ENCODE measurements at places on chromosomes 5 and 9.

- DNase-seq, result no peak
Measured at GRCh38 chr5:160547061-160547460, 125.4 kb downstream of the PTTG1 start.

DNA sequence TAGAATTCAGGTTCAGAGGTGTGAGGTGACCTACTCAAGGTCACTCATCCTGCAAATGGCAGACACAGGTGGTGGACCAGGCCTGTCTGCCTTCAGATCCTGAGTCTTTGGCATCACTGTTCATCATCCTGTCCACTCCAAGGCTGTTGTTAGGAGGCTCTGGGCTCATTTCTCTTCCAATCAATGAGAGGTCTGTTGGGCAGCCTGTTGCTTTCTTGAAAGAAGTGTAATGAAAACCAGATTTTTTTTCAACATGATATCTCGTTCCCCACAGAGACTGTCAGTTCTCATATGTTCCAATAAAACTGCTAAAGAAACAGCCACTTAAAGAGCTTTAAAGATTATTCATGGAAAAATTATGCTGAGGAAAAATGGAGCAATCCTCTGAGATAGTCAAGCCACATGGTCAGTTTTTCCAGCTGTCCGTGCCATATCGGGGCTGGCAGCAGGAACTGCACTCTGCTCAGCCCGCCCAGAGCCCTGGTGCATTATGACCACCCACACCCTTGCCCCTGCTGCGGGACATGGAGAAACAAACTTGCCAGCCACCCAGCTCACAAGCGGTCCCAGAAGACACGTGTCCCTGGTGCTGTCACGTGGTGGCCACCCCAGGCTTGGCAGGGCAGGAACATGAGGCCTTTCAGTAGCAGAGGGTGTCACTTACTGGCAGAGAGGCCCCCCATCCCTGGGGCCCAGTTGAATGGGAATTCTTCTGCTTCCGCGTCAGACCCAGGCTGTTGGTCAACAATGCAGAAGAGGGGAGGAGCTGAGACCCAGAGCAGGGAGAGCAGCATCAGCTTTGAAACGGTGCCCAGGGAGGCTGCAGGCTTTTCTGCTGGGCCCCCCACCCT is 63.7 kb upstream of the ANGPTL2 start:
- no peak for DNase-seq

- DNase-seq, result no peak
Measured at GRCh38 chr9:137083394-137084004, 3.3 kb upstream of the MAN1B1 start.

DNA sequence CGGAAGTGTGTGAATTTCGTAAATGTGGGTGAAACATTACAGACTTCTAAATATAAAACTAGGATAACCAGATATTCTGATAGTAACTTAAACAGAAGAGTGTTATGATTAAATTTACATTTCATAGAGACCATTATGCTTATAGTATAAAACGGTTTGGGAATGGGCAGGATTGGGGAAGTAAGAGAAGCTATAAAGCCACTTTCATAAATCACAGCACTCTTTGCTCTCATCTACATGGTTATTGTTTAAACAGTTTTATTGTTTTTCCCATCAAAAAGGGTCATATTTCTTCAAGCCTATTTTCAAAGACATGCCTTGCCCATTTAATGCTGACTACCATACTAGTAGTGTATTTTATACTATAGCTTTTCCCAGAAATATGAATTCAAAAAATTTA is 9.2 kb downstream of the ZFR start:
- DNase-seq, result no peak

DNA sequence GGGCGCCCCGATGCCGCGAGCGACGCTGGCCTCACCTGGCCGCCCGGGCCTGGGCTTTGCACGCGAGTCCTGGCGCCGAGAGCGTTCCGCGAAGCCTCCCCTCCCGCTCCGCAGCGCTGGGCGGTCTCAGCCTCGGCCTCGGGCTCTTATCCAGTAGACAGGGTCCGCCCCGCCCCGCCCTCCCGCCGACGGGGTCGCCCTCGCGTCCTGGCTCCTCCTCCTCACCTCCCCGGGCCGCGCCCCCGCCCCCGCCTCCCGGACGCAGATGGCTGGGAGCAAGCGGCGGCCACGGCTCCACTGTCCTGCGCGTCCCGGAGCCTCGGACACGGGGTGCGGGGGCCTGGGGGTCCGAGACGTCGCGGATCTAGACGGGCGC is at the start of gene SLC6A3:
Gene SLC6A3, minus strand, starts transcription at position 128 of the 376 bp plus-strand sequence. CDS start 2,243 bp downstream, outside the sequence.
- no peak for DNase-seq

DNA sequence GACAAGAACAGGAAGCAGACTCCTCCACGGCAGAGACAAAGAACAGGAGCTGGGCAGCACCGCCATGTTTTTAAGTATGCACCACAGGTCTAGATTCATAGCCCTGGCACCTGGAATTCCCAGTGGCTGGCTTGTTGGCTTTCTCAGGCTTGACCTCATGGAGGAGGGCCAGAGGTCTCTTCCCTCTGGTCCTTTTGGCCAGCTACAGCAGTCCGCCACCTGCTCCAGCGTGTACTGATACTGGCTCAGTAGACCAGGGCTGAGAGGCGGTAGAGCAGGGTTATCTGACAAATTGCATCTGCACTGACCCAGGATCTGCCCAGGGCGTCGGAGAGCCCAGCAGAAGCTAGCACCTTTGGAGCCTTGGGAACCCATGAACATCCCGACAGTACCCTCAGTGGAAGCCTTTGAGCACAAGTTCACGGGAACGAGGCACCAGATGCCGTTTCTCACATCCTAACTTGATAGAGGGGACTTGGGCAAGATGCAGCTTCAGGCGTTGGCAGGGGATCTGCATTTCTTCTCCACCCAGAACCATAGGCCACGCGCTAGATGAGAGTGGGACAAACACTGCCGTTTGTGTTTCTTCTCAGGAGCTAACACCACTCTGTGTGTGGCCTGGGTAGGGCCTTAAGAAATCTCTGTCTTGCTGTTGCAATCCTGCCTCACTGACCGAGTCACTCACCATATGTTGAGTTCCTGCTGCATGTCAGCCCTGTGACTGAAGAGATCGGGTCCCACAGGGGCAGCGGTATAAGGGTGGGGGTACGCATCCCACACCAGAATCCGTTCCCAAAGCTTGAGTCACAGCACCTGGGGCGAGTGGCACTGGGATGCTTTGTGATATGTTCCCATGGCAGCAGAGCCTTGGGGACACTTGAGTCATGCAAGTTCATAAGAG is 90.3 kb upstream of the OTULINL start:
- DNase-seq, result no peak

- DNase-seq, result no peak
Measured at GRCh38 chr5:153116916-153117315, 373.6 kb upstream of the GRIA1 start.

DNA sequence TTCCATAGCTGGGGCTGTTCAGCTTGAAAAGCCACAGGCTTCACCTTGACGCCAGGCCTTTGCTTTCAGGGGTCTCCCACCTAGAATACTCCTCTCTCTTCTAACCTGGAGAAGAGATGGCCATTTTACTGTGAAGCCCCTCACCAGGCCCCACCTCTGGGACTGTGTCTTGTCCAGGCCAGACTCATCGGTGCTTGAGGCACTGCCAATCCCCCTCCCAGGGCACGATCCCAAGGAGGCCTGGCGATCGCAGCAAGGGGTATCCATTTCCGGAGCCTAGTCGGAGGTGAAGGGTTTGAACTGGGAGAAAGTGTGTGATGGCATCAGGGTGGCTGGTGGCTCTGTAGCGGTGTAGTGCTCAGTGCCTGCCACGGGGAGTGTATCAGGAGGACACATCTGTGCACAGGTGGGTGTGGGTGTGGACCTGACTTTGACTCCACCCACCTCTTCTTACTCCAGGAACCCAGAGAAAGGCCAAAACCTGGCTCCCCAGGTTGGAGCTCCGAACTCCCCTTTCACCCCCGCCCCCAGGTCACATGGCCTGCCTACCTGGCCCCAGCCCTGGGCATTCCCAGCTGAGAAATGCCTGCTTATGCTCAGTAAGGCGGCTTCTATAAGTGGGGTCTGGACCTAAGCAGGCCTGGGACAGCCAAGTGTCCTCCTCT is 27.4 kb upstream of the ENHO start:
- DNase-seq, result no peak

- DNase-seq, result peak; percentile 60
Measured at GRCh38 chr5:134371834-134372340, 518 bp downstream of the UBE2B start.

DNA sequence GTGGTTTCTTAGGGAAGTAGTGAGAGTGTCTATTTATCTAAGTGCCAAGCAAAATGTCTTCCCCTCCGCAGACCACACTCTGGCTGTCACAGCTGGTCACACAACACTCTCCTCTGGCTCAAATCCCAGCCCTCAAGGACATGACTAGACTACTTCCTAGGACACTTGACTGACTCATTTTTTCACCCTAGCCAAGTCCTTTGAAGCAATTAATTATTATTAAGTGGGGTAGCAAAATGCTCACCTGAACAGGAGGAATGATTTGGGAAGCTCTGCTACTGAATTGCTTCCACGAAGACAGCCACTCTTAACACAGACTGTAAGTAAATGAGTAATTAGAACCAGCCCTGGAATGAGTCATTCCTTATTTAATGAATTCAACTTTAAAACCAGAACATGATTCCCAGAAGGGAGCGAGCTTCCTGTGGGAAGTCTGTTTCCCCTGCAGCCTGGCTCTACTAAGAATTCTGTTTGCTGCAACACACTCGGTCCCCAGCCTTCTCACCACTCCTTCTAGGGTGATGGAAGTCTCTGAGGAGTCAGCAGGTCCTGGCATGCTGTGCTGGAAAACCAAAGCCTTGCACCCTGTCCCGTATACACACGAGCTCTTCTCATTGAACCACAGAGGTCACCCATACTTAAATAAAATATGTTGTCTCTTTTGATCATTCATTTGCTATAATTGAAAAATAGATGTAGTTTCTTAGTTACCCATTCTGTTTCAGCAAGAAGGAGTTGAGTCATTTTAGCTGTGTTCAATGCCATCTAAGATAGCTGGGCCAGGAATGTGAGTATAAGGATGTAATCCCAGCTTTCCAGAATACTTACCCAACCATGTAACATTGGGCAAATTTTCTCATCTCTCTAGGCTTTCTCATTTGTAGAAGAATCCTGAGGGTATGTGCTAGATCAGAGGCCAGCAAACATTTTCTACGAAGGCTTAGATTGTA is 218.6 kb upstream of the RASEF start:
- no peak for DNase-seq

DNA sequence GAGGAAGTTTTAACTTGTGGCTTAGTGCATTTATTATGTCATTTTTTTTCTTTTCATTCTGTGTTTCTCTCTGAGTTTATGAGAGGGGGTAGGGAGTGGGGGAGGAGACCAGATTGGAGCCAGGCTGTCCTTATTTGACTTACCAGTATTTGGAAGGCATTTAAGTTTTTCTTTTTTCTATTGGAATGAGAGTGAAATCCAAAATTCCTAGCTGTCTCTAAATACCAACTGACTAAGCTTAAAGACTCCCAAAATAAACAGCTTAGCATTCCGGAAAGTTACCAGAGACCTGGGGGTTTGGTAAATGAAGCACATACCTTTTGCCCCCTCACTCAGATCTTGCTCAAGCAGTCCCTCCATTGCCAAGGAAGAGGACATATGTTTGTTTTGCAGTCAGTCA is 581.9 kb upstream of the BRINP1 start:
- DNase-seq, result no peak

GRCh38 chr5:143418140-143418866 is 14.8 kb upstream of the NR3C1 start:
- DNase-seq, result no peak

DNA sequence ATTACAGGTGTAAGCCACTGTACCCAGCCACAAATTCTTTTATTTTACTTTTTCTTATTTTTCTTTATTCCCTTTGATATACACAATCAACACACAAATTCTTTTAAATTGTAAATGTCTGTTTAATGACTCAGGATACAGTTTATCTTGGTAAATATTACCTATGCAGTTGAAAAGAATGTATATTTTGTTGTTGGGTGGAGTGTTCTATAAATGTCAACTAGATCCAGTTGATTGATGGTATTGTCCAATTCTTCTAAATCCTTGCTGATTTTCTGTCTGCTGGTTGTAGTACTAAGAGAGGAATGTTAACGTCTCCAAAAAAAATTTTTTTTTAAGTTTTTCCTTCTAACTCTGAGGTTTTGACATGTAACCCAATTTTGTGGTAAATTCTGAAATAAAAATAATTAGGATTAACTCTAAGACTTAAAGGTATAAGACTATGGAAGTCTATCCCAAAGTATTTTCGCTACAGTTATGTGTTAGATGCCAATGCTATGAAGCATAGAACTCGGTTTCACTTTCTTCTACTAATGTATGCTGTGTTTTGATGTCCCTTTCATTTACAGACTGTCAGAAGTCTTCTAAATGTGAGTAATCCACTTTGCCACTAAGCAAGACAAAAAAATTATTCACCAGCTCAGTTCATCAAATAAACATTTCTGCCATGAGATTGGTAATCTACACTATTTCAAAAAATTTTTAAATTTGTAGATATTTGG is 720.2 kb upstream of the C9orf72 start:
- no peak for DNase-seq

- no peak for DNase-seq
Measured at GRCh38 chr5:82470185-82470994, 192.2 kb upstream of the RPS23 start.

- no peak for DNase-seq
Measured at GRCh38 chr5:173765029-173765644, 123.0 kb upstream of the CPEB4 start.

DNA sequence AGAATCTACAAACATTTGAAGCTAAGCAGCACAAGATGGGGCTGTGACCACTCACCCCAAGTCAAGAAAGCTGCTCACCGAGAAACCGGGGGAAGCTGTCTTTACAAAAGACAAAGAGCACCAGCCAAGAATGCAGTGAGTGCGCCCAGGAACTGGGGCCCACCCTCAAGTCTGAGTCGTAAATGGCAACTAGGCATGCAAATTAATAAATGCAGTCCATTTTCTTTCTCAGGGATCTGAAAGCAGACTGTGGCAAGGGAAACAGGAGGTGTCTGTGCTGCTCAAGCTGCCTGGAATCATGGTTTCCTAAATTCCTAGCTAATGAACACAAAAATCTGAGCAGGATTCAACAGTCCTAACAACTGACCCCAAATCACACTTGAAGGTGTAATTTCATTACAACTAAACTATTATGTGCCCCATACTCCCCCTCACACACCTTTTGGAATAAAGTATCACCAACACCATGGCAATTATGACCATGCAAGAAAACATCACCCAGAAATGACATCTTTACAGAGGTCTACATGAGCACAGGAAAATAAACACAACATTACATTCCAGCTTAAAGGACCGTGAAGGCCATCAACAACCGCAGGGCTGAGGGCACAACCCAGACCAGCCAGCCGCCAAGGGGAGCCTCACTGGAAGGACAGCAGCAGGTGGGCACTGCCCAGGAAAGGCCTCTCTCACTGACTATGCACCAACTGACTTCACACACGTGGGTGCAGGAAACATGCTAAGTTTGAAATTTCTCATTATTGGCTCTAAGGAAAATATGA is 17.6 kb downstream of the NSUN2 start:
- no peak for DNase-seq

DNA sequence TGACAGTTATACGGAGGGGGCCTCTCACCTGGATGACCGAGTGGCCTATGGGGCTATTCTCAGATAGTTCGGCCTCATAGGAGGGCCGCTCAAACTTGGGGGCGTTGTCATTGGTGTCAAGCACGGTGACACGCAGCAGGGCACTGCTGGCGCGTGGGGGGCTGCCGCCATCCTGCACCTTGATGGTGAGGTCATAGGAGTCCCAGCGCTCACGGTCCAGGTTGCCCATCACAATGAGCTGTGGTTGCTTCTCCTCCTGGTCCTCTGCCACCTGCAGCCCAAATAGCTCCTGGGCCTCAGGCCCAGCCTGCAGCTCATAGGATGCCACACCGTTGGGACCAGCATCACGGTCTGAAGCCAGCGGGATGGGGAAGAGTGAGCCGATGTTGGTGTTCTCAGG is 9.7 kb downstream of the PCDH1 start:
- DNase-seq, result no peak
